ENCODE measurements at places on chromosomes 1 and 21.

DNA sequence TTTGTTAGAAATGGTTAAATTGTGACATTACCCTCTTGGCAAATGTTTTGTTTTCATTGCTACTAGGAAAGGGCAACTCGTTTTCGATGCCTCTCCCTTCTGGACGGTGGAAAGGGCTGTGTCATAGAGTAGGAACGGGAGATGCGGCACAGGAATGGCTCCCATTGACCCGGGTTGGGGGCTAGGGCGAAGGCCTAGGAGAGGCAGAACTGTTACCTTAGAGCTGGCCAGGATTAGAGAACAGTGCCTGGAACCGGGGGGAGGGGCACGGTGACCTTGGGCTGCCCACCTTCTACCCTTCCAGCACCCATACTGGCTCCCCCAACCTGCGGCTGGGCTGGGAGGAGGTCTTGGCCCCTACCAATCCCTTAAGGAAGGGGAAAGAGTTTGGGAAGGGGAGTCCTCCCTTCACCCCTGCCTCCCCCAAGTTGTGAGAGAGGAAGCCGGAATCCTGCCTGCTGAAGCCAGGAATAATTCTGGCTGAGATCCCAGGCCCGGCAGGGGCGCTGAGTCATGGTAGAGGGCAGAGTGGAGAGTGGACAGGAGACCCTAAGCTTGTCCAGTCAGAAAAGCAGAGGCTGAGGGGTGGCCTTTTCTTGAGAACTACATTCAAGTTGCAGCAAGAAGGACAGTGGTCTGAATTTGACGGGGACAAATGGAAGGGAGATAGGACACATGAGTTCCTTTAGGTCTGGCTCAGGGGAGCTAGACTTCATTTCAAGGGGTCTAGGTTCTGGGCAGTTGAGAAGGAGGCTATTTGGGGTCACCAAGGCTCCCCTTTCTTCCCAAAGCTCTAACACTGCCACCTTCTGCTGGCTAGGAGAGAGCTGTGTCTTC is 8.2 kb downstream of the LMNA start:
- DNase-seq = no peak

DNA sequence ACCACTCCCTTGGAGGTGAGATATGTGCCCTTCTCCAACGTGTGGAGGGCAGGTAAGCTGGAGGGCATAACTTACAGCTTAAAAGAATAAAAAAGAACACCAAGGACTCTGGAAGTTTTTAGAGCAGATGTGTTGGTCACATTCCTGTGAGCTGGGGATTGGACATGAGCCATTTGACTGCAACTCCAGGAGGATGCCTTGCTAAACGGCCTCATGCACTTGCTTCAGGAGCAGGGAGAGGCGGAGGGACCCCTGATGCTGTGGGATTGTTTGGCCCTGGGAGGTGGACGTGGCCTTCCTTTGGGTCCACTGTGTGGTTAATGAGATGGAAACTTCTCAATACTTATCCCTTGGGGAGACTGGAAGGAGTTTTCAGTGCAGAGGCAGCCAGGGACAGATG is 185.6 kb downstream of the RHOU start:
- no peak for DNase-seq

GRCh38 chr21:33199100-33199464 is 30.7 kb upstream of the IFNAR2 start:
- no peak for DNase-seq

- no peak for DNase-seq
These were observed 14.9 kb upstream of the SEC16B start for GRCh38 chr1:177984761-177985160.

DNA sequence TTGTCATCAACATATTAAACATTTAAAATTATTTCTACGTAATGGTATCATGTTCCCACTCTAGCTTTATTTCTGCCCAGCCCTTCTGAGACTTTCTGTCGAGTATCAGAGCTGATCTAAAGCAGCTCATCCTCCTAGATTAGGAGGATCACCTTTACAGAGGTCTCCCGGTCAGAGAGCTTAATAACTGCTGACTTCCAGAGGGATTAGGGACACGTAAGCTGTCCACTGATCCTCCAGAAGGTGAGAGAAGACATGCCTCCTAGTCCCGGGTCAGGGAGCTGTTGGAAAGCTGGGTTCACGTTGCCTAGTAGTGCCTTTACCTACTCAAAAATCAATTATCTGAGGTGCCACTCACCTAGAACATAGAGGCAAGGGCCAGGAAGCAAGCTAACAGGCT is 31.2 kb upstream of the NADK start:
- DNase-seq = no peak

GRCh38 chr1:225700164-225700821 is 47.4 kb upstream of the ENAH start:
- no peak for DNase-seq

DNA sequence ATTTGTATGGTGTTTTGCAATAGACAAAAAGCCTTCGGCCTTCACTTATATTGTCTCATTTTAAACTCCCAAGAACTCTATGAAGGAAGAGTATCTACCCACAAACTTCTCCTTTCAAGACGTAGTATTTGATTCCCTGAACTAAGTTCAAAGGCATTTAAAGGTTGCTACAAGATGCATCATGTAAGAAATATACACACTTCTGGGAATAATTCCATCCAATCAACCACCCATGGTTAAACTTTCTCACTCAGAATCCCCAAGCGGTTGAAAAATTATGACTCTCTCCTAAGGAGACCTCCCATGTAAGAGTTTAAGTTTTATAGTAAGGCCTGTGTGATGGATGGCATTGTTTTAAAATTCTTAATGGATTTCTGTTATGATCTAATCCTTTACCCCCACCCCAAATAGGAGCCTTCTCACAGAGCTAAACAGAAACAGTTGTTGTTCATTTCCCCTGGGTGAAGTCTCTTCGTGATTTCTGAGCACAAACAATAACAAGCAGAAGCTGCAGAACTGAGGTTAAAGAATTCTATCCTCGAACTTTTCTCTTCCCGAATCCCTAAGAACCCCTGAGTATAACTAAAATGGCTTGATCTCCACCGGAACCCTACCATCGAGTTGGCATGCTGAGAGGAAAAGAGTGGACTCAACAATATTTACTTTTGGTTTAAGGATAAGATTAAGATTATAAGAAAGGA is 185.0 kb downstream of the TGFBR3 start:
- DNase-seq = no peak

GRCh38 chr1:12001996-12002493 is 17.3 kb upstream of the MIIP start:
- DNase-seq = no peak

DNA sequence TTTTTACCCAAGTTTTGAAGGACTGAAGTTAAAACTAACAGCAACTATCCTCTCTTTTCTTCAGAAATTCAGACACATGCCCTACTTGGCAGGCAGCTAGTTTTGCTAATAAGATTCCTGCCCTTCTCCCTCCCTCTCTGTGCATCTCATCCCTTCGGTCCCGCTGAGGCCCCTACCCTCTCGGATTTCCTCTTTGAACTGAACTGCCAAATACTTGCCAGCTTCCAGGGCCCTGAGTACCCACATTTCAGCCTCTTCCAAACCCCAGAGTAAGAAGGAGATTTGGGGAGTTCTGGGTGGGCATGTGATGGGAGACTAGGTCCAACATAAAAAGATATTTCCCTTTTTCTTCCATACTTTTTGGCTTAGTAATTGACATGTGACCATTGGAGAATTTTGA is 116.5 kb upstream of the JUN start:
- no peak for DNase-seq

- peak; percentile 40 for DNase-seq
These were observed 80.4 kb downstream of the ADARB1 start for GRCh38 chr21:45154511-45155508.

- no peak for DNase-seq
These were observed 1.3 kb downstream of the USF1 start for GRCh38 chr1:161044535-161044907.

DNA sequence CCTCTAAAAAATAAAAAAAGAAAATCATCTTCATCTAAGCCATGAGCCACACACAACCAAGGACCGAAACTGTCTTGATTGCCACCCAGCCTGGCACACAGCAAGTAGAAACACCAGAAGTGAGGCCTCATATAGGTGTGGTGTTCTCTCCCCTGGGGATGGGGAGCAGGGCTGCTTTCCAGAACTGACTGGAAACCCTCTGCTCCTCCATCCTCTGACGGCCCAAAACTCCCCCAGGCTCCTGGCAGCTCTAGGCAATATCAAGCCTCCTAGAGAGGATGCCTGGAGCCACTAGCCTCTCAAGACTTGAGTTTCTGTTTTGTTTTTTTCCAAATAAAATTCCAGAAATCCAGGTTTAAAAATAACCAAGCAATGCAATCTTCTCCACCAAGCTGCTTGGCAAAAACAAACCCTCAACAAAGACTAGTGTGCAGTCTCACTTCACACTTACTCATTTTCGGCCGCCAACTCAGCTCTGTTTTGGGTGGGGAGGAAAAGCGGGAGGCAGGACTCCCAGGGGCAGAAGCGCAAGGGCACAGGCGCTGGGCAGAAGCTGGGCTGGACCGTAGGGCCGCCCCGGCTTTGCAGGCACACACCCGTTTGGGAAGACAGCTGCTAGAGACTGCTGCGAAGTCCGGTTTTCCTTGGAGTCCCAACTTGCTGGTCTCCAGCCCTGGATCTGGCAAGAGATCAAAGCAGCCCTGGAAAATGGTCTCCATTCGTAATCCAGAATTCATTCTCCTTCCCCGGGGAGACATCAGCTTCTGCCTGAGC is 78.2 kb upstream of the CAPZB start:
- no peak for DNase-seq

DNA sequence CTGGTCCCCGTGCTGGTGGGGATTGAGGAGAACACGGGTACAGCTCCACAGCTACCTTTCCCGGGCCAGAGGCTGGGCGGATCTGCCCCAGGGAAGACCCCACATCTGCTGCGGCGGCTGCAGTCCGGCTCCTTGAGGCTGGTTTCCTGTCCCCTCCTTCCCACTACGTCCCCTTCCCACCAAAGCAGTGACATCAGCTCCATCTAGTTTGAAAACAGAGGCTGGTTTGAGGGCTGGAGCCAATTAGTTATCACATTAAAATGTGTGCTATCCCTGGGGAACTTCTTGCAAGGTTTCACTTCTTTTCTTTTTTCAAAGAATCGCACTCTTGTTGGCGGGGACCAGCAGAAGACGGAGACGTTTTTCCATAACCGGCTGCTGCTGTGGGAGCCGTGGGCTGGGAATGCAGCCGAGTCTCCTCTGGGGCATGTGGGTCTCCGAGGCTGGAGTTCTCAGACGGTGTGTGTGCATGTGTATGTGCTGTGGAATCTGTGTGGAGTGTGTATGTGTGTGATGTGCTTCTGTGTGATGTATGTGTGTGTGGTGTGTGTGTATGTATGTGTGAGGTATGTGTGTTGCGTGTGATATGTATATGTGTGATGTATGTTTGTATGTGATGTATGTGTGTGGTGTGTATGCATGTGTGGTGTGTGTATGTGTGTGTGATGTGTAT is 8.9 kb upstream of the PCBP3 start:
- no peak for DNase-seq

DNA sequence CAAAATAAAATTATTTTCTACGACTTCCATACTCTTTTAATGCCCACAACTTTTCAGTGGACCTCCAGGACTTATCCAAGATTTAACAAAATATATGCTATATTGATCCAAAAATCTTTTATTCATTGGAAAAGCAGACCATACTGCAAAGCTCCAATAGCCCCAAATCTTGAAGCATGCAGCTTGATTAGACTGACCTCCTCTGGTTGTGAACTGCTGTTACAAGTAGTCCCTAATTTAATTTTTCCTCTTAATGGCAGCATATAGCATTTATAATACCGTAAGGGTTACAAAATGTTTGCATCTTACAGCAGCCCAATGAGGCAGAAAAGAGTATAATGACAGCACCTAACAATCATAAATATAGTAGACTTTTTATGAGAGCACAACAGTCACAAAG is 49.8 kb downstream of the TPR start:
- DNase-seq = no peak

DNA sequence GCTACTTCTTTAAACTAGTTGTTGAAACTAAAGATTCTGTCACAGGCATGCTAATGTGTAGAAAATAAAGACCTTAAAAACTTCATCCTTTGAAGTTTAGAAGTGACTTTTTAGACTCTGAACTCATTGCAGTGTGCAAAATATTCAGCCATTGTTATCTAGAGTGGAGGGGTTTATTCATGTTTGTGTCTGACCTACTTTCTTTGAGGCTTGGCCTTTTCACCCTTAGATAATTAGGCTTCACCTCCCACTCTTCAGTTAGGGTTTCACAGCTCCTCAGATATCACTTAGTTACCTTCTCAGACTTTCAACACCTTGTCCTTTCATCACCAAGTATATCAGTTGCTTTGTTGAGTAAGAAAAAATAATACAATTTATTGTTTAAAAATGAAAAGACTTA is 75.9 kb downstream of the IVNS1ABP start:
- no peak for DNase-seq

DNA sequence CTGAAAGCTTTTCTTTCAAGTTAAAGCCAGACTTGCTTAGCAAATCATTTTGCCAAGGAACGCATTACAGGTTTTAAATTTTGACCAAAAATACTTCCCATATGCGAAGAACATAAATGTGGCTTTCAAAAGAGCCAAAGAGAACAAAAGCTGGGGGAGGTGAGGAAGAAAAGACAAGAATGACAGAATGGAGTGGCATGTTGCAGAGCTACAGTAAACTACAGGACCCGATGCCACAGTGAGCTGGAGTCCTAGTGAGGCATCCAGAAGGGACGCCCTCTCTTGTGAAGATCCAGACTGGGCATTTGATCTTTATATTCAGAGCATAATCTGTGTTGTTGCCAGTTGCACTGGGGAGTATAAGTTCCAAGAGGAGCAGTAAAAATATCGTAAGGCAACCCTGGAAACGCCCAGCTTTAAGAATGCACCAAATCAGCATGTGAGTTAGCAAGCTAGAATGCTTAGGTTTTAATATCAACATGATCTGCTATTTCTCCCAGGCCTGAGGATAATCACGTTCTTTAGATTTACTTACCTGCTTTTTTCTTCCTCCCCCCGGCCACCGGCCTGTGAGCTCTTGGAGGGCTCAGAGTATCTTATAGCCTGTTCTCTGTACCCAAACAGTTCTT is 48.4 kb upstream of the HOOK1 start:
- DNase-seq = no peak

GRCh38 chr1:156648951-156649350 is 7.0 kb downstream of the BCAN start:
- no peak for DNase-seq

DNA sequence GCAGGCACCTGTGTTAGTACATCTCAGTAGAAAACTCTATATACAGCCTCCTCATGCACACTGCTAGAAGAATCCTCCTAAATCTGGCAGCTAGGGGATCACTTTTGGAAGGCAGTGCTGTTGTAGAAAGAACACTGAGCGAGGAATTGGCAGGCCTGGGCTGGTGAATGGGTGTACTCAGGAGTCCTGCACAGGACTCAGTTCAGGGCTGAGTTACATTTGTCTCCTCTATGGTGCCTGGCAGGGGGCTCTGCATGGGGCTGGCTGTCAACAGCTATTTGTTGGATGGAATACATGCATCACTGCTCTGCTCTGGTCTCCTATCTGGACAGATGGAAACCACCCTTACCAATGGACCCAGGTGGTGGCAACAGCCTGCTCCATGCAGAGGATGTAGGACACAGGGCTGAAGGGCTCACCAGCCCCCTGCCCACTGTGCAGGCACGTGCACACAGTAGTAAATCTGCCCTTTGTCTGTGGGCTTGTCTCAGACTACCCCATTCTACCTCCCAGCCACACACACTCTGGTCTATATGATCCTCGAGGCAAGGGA is 74.2 kb downstream of the LRIG2 start:
- no peak for DNase-seq
